Central memory CD4-positive, alpha-beta T cell (primary cell): ENCODE measurements at places on chromosomes 5 and 9.

DNA sequence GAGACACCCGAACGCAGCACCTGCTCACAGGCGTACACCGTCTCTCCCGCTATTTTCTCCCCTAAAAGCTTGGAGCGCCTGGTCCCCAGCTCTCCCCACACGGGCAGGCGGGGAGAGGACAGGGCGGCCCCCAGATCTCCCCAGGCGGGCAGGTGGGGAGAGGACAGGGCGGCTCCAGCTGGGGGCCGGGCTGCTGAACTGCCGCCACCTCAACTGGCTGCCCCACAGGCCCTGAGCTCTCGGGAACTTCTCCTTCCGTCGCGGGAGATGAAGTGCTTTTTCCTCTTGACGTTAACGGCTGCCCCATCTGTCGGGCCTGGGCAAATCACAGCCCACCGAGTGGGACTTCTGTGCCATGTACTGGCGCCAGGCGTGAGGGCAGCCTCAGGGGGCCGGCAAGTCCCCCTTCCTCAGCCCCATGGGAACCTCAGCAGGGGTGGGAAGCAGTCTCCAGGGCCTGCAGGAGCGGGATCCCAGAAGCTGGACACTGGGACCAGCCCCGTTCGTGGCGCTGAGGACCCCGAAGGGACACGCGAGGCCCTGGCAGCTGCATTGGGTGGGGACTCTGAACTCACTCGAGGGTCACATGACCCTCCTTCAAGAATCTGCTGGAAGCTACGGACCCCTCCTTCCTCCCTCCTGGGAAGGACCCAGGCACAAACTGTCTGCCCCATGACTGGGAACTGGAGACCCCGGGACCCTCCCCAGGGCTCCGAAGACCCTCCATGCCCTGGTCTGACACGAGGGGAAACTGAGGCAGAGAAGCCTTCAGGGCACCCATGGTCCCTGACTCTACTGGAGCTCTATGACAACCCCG, 5.7 kb upstream of the EGFL7 start:
- DNase-seq = no peak

GRCh38 chr9:92476962-92477361, 5.3 kb downstream of the ASPN start:
- DNase-seq = no peak

DNA sequence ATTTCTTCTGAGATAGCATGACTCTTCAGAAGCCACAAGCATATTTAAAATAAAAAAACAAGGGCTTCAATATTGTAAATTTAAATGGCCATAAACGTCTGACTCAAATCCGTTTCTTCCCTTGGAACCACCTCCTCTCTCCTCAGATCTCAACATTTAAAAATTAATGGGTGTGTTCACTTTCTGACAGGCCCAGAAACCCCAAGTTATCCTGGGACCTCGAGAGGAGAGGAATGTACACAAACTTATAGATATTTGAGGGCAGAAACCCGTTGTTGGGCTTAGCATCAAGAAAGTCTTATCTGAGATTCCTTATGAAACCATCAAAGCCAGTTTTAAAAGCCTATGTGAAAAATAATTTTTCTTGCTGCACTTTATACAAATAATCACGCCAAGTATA, 29.2 kb downstream of the MLLT3 start:
- no peak for DNase-seq

GRCh38 chr5:113266227-113266912, 168.4 kb downstream of the TSSK1B start:
- DNase-seq = no peak

DNA sequence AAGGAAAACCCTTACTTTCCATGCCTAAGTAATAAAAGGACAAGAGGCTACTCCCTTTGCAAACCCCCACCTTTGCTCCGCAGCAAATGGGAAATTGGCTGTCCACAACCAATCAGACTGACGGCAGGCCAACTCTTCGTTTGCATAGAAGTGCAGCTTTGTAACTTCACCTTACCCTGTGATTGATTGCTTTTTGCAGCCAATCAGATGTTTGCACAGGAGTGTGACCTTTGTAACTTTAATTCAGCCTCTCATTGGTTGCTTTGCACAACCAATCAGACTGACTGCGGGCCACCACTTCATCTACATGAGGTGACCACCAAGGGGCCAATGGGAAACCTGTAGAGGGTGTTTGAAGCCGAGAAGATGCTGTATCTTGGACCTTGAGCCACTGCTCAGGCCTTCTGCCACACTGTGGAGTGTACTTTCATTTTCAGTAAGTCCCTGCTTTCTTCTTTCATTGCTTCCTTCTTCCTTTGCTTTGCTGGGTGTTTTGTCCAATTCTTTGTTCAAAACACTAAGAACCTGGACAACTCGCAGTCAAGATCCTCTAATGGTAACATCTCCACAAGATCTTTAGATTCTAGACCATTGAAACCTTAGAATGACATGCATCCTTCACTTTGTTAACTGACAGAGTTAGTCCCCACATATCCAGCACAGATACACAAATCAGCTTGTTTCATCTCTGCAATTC, 51.3 kb upstream of the FREM1 start:
- no peak for DNase-seq

- no peak for DNase-seq
These were observed 134.6 kb upstream of the RANBP3L start for GRCh38 chr5:36436306-36436705.

DNA sequence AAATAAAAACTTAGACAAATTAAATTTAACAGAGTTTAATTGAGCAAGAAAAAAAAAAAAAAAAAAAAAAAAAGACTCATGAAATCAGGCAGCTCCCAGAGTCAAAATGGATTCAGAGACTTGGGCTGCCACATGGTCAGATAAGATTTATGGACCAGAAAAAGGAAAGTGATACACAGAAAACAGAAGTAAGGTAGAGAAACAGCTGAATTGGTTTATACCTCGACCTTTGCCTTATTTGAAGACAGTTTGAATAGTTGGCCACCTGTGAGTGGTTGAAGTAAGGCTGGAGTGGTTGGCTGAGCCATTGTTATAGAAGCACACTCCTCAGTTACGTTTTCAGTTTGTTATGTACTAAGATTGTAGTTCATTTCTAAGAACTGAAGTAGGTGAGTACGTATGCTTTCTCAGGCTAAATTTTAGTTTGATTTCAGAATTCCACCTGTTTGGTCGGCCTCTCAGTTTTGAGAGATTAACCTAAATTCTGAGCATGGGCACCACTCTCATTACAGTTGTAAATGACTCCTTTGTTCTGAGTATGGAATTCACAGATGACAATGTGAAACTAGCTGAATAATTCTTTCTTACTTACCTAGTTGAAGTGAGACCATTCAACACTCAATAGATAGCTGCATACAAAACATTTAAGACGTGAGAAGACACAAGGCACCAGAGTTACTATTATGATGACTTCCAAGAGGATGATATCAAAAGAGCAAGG, 149.0 kb downstream of the AOPEP start:
- no peak for DNase-seq

DNA sequence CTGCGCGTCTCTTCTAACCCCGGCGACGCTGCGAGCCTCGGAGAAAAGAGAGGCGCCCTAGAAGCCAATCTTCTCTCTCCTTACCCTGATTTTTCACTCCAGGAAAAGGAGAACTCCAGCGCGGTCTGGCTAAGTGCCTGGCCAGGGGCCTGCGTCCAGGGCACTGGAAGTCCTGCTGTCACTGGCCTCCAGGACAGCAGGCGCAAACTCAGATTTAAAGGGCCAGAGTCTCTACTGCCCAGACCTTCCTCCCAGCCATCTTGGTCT, 553 bp upstream of the FOXB2 start:
- no peak for DNase-seq

- no peak for DNase-seq
These were observed 20.6 kb downstream of the FST start for GRCh38 chr5:53501054-53501453.

- no peak for DNase-seq
These were observed at the start of gene PLPPR1 for GRCh38 chr9:101028346-101029314. Gene PLPPR1, plus strand, starts transcription at chr9:101028727.
